ENCODE measurements at places on chromosomes 13 and 19.

- DNase-seq: no peak
Measured at GRCh38 chr19:45717983-45718650, 12.6 kb downstream of the FBXO46 start.

DNA sequence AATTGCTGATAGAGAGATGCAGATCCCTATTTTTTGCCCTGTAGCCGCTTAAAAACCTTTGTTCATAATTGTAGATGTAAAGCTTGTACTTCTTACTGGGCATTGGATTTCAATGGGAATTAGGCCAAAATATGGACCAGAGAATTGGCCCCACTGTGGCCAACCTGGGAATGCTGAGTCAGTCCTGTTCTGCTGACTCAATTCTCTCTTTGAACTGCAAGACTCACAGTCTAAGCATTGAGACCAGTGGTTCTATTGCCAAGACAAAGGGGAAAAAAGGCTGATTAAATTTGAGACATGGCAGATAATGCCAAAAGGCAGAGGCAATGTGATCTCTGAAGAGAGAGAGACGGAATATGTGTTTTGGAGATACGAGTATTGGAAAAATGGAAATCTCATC, 72.5 kb upstream of the UBL3 start:
- DNase-seq: peak; percentile 53

- DNase-seq: no peak
Measured at GRCh38 chr13:41561170-41561569, 103.8 kb downstream of the RGCC start.

- DNase-seq: peak; percentile 26
Measured at GRCh38 chr13:20461860-20462532, 63.7 kb downstream of the CRYL1 start.

DNA sequence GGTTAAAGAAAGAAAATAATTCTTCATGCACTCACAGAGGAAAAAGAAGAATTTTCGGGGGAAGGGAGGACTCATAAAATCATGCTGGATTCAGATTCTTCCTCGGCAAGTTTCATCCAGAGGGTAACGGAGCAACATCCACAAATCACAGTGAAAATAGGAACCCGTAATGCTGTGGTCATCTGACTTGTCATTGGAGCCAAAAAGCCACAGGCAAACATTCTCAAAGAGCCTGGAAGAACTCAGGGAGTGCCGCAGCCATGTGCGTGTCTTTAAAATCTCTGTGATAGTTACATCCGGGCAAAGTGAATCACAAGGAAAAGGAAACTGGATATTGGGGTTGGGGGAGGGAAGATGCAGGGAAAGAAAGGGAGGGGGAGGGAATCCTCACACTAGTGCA, 33.0 kb upstream of the VSTM2B start:
- DNase-seq: no peak

DNA sequence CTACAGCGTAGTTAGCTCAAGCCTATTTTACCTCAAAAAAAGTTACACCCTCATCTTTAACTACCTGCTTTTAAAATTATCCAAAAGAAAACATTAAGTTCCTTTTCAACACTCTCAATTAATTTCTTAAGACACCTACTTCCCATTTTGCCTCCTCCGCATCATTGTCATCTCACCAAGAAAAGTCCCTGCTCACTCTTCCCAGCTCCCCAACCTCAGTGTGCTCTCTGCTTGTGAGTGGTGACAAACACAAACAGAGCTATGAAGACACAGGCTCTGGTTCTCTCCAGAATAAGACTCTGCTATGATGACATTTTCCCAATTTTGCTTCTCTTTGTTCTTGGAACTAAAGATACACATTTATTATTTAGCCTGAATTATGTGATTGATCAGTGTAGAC, 385.1 kb upstream of the HTR2A start:
- DNase-seq: no peak

GRCh38 chr19:34120846-34121639, 51.3 kb upstream of the LSM14A start:
- DNase-seq: peak; percentile 29

DNA sequence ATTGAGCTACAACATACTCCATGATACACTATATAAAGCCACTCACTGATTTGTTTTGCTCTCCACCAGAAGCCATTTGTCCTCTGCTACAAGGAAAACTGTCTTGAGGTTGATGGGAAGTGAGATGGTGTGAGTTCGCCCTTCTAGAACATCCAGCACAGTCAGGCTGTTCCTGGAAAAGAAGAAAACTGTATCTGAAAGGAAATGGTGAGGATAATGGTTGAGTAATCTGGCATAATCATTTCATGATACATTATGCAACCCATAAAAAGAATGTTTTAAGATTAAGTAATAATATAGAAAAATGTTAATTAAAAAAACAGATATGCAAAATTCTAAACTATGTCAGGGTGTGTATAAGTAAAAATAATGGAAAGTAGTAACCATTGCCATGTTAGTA, 233.9 kb downstream of the RGCC start:
- DNase-seq: no peak

GRCh38 chr13:44474122-44474910, 100.7 kb downstream of the SERP2 start:
- DNase-seq: no peak

- no peak for DNase-seq
Measured at GRCh38 chr19:42378225-42379215, 11.6 kb downstream of the CNFN start.

GRCh38 chr13:98690348-98691022, 62.0 kb downstream of the SLC15A1 start:
- DNase-seq: no peak

- DNase-seq: no peak
Measured at GRCh38 chr13:106098778-106099177, 436.7 kb downstream of the EFNB2 start.

- DNase-seq: no peak
Measured at GRCh38 chr19:5585461-5586299, 17.9 kb upstream of the TINCR start.

GRCh38 chr13:25114220-25114619, 18.3 kb downstream of the PABPC3 start:
- DNase-seq: peak; percentile 63

DNA sequence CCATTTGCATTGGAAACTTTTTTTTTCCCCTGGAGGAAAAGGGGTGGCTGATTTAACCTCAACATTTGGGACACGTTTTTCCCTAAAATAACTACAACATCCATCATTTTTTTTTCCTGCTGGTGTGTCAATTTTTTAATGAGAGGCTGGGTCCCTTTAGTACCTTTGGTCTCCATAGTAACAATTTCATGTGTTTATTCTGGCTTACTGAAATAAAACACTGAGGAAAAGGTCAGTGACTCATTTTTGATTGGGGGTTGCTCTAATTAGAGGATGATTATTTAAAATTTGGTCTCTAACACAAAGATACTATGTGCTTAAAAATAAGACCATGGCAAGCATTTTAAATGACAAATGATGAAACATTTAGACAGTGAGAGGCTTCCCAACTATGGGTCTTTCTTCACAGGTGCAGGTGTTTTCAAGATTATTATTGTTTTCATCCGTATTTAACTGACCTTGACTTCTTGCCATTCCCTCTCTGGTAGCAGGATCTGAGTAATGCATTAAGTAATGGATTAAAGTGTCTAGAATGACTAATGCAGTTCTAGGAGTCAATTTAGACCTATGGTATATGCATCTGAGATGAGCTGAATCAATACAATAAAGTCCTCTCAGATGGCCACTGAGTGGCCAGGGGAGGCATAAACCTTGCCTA, 406.4 kb downstream of the KCNRG start:
- DNase-seq: no peak

DNA sequence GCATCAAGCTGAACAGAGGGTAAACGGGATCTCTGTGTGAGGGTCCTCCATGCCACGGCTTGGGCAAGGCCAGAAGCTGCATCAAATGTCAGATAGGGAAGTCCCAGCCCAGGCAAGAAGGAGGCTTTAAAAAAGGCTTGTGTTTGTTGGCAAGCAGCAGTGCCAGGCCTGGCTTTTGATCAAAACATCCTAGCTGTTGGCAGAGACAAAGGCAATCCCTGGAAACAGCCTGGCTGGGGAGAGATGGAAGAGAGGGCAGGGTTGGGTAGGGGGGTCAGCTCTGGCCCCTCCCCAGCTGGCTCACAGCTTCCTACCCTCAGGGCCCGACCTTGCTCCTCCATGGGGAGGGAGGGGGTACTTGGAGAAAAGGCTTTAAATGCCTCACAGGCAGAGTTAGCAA, 61.8 kb upstream of the KCTD15 start:
- no peak for DNase-seq

DNA sequence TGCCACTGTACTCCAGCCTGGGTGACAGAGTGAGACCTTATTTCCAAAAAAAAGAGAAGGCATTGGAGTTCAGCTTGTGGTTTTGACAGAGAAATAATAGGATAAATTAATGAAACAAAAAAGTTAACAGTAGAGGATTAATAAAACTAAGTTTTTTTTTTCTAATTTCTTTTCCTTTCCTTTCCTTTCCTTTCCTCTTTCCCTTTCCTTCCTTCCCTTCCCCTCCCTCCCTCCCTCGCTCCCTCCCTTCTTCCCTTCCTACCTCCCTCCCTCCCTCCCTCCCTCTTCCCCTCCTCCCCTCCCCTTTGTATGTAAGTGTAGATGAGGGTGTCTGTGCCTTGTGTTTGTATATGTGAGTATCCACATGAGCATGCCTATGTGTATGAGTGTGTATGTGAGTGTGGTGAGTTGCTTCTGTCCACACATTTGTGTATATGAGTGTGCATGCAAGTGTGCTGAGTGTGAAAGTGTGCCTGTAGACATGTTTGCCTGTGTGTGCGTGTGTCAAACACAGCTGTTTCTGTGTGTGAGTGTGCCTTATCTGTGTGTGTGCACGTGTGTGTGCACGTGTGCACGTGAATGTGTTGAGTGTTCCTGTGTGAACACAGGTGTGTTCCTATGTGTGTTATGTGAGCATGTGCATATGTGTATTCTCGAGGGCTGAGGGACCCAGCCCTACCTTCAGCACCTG, 12.5 kb upstream of the MZF1 start:
- DNase-seq: no peak

- DNase-seq: no peak
Measured at GRCh38 chr13:23427881-23428528, 5.5 kb downstream of the SACS start.

DNA sequence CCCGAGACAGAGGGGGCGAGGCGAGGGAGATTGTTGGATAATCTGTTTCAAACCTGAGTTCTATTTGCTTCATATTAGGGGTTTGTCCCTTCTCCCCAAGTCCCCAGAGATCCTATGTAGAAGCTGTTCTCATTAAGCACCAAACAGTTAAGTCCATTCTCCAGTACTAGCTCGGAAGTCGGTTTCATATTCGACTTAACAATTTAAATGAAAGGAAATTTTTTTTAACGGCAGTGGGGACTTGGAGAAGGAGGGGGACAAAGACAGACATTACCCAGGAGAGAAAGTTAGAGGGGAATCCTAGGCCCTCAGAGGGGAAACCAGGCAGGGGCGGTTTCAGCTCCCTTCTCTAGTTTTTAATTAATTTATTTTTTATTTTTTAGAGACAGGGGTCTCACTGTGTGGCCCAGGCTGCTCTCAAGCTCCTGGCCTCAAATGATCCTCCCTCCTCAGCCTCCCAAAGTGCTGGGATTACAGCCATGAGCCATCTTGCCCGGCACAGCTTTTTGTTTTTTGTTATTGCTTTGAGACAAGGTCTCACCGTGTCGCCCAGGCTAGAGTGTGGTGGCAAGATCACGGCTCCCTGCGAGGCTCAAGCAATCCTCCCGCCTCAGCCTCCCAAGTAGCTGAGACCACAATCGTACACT, 13.7 kb upstream of the TLE2 start:
- DNase-seq: no peak

DNA sequence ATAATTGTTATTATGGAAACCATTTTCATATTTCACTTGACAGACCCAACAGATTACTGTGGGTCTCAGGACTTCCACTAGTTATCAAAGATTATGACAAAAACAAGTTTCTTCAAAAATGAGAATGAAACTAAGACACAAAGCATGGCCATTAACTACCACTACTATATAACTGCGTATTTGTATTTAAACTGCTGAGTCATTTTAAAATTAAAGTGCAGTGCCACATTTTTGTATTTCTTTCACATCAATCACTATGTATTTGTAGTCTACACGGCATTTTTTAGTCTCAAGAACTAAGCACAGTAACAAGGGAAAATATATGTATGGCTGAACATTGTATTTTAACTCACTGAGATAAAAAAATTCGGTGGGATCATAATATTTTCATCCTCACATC, 10.1 kb upstream of the KLF12 start:
- no peak for DNase-seq

DNA sequence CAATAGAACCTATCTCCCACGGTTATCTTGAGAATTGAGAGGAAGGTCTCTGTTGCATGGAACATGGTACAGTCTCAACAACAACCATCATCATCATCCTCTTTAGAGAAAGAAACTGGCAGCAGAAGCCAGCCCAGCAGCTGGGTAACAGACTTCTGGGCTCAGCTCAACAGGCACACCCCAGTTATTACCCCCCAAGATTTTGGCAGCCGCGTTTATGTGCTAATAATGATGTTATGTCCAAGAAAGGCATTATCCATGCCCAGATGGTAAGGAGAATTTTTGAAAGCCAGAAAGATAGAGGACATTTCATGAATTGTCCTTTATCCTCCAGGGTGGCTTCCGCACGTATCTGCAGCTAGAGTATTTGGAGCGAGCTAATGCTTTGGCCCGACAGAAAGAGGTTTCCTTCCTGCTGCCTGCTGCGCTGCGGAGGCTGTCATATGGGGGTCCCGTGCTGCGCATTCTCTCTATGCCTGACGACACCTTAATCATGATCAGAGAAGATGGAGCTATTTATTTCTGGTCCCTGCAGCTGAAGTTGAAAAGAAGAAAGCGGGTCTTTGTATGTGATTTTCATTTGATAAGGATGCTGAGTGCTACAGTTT, 89.9 kb downstream of the TEX26 start:
- DNase-seq: no peak

DNA sequence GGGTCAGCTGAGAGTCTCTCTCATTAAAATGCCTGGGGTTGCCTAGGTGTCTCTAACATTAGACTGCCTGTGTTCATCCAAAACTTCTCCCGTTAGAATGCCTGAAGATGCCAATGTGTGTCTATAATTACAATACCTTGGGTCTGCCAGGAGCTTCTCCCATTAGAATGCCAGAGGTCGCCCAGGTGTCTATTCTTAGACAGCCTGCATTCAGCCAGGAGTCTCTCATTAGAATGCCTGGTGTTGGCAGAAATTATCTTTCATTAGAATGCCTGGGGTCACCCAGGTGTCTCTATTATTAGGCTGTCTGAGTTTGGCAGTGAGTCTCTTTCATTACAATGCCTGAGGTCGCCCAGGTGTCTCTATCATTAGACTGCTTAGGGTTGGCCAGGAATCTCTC, 1560.2 kb downstream of the UQCRFS1 start:
- no peak for DNase-seq

DNA sequence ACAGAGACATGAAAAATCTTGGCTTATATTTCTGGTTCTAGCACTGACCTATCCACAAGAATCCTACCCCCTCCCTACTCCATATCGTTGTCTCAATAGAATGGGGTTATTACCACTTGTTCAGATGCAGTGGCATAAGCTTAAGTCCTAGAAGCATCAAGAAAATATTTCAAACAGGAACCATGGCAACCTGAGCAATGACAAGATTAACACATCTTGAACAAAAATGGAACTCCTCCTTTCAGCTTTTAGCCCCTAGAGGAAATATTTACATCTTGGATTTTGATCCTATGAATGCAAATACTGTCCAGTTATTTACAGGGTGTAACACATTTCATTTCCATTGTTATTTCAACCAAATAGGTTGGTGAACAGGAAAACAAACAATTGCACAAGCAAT, 46.1 kb upstream of the TSC22D1 start:
- no peak for DNase-seq
